ENCODE measurements at places on chromosomes 4 and X.

- DNase-seq = no peak
Measured at GRCh38 chrX:154019633-154020528, at the start of gene IRAK1. TSS of gene IRAK1 (minus strand) at chrX:154019902. CDS start at chrX:154019812, 90 bp downstream.

GRCh38 chr4:78683352-78683751 is 92.8 kb upstream of the BMP2K start:
- no peak for DNase-seq

GRCh38 chrX:67289055-67289499 is 254.7 kb upstream of the AR start:
- DNase-seq = no peak

GRCh38 chr4:182494103-182494502 is 250.9 kb downstream of the TENM3 start:
- DNase-seq = no peak

DNA sequence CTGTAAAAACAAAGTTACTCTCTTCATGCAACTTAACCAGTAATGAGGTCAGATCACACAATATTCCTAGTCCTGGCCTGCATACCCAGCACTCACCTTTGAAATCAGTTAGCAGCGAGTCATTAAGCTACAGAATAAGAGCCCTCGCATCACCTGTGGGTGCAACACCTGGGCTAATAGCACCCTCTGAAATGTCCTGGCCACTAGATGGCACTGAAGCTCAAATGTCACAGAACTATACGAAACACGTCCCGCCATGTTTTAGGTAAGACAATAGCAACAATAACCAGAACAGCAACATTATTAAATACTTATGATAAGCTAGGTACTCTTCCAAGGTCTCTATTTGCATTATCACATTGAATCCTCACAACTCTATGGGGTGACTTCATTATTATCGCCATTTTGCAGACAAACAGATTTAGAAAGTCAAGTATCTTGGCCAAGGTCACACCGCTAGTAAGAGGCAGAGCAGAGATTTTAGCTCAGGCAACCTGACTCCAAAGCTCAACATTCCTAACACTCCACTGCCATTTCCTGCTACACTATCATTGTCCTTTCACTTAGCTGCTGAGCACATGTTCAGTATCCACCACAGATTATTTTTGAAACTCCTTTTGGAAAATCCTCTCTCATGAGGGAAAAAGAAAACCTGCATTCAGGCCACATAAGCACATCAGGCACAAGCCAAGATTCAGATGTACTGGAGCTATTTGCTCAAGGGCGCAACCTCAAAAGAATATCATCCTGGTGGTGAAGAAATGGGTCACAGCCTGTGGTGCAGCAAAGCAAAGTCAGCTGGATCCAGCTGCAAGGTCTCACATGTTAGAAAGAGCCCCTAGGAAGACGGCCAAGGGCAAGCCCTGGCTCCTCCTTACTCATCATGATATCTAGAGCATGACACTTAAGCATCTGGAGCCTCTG is 59.5 kb upstream of the KDR start:
- no peak for DNase-seq

DNA sequence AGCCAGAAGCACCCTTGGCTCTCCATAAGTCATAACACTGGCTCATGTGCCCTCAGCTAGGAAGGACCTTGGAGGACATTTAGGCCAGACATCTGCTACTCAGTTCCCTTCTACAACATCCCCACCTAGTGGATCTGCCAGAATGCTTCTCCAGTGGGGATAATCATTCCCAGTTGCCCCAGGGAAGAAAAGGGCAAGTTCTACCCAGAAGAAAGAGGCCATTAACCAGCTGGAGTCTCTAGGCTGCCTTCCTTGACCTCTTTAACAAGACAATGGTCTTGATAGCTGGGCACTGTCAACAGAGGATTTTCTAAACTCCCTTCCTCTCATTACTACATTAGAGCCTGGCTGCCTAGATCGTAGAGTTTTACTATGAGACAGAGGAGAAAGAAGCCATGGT is 42.0 kb downstream of the LGI2 start:
- DNase-seq = no peak

- DNase-seq = peak; percentile 55
Measured at GRCh38 chrX:40434947-40435346, 145.8 kb upstream of the ATP6AP2 start.

GRCh38 chr4:30718021-30718542 is 2.1 kb upstream of the PCDH7 start:
- no peak for DNase-seq

- DNase-seq = no peak
Measured at GRCh38 chrX:56751071-56751470, 22.0 kb downstream of the NBDY start.

- DNase-seq = no peak
Measured at GRCh38 chr4:144169211-144169610, 28.7 kb upstream of the GYPA start.

GRCh38 chr4:47525154-47525819 is 40.2 kb downstream of the ATP10D start:
- DNase-seq = no peak

GRCh38 chr4:7711307-7711963 is 228.2 kb downstream of the AFAP1 start:
- no peak for DNase-seq

DNA sequence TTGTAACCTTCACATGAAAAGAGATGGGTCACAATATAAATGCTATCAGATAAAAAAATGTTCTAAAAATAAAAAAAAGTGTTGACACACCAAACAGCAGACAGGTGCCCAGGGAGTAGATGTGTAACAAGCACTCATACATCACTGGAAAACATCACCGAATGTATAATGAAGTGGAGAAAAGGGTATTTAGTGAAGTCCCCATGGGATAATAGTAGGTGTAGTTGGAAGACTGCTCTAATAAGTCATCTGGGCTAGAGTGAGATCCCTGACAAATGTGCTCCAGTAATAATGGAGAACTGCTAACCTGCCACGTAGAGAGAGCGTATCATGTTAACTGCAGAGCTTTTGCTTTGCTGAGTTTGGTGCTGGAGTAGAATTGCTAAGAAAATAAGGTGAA is 152.0 kb downstream of the GRIA2 start:
- DNase-seq = no peak

GRCh38 chr4:6680372-6681034 is 13.2 kb upstream of the S100P start:
- DNase-seq = no peak

DNA sequence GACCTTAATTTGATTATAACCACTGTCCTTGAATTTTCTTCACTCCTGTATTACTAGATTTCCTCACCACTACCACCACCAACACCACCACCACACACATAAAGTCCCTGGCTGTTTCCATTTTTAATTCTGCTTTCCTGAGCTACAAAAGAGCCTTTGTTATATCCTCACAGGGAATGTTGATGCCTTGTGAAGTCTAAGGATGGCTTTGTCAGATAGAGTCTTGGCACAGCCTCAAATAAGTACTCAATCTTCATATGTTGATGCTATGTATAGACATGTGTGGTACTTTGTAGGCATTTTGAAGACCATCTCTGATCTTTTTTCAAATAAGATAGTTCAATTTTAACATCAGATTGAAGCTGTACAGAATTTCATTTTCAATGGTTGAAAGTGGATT is 1016.7 kb upstream of the LCORL start:
- DNase-seq = no peak

- DNase-seq = peak; percentile 8
Measured at GRCh38 chr4:87985097-87985886, 9.8 kb downstream of the SPP1 start.

GRCh38 chrX:15242899-15243555 is 26.9 kb downstream of the ASB9 start:
- peak; percentile 46 for DNase-seq

- DNase-seq = no peak
Measured at GRCh38 chrX:47596256-47596655, 14.0 kb downstream of the TIMP1 start.

- no peak for DNase-seq
Measured at GRCh38 chr4:145302725-145303124, 122.3 kb upstream of the OTUD4 start.

- DNase-seq = no peak
Measured at GRCh38 chr4:95705323-95705722, 134.6 kb upstream of the PDHA2 start.

All from NCI-H1092 (cell line).